ENCODE measurements at places on chromosomes 1 and 21.
A peak's percentile ranks its signal among the peaks of the same experiment; 100 is the strongest.

- no peak for DNase-seq
Measured at GRCh38 chr1:209611771-209612570, 28.5 kb downstream of the CAMK1G start.

DNA sequence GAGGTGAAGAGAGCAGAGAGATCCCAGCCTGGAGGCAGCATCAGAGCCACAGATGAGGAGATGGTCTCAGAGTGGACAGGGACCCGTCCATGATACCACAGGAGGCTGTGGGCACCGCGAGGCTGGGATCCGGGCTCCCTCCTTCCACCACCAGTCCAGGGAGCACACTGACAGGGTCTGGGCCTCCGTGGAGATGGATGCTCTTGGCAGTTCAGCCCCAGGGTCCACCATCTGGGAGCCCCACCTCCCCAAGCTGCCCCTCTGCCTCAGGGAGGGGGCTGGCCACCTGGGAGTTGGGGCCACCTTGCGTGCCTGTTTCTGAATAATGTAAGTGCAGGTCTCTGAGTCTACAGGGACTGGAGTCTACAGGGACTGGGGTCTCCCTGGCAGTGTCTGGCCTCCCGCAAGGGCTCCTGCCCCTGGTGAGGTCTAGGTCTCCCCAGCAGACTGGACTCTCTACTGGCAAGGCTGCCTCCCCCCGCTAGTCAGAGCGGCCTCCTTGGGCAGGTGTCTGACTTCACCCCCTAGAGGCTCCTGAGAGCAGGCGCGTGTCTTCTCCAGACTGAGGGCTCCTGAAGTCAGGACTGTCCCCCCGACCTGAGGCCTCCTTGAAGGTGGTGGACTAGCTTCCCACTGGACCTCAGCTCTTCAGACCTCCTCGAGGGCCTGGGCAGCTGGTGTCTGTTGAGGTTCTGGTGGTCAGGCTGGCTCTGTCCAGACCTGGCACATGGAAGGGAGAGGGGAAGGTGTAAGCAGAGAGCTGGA is 218.5 kb downstream of the PTPRU start:
- DNase-seq: no peak

- DNase-seq: peak; percentile 62
Measured at GRCh38 chr1:235357485-235358373, 9.5 kb upstream of the TBCE start.

- peak; percentile 15 for DNase-seq
Measured at GRCh38 chr21:44932408-44933181, 7.2 kb upstream of the SLX9 start.

DNA sequence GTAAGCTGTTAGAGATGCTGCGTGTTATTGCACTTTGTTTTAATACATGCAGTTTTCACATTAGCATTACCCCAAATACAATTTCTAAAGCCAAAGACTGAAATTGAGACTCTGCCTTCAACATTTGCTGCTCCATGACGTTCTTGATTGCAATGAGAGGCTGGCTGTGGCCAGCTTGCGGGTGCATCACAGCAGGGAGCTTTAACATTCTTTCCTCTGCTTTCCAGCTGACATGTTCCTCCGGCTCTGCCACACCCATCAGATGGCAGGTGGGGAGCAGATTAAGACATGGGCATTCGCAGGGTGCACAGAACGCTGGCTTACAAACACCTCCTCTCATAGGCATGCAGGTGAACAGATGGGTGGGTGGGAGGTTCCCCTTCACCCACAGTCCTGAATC is 314.1 kb downstream of the DISC1 start:
- peak; percentile 89 for DNase-seq

DNA sequence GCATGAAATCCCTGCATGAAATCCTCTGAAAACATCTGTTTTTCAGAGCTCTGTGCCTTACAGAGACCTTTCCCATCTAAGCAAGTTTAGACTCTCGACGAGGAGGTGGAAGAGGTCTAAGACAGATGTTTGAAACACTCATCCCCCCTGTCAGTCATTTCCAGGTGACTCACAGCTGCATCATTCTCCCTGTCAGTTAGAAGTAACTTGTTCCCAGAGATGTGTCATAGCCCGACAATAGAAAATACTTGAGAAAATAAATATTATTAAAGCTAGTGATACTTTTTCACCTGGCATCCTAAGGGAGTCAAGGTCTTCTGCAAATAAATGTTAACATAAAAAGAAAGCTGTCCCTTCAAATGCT is 41.6 kb upstream of the SEC16B start:
- no peak for DNase-seq

DNA sequence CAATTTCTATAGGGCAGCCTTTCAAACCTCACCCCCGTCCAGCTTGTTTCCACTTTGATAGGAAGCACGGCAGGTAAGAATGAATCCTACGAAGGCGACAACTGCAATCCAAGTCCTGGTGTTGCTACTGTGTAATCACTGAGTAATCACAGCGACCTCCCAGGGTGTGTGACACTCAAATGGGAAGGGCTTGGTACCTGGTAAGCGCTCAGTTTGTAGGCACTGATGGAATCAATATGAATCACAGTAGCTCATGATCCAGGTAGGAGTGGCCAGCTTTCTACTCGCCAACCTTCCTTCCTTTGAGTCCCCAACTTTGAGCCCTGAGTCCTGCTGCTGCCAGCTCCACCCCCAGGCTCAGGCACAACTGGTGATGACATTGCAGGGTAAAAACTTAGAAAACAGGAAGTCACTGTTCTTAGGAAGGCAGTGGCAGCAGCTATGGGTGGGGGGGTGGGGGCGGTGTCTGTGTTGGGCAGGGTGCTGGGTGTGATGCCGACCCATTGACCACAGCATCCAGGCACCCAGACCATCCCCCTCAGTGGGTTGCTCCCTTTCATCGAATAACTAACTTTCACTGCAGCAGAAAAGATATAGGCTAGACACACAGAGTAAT is 70.7 kb downstream of the CD247 start:
- no peak for DNase-seq
